ENCODE measurements at places on chromosomes 7 and 10.

DNA sequence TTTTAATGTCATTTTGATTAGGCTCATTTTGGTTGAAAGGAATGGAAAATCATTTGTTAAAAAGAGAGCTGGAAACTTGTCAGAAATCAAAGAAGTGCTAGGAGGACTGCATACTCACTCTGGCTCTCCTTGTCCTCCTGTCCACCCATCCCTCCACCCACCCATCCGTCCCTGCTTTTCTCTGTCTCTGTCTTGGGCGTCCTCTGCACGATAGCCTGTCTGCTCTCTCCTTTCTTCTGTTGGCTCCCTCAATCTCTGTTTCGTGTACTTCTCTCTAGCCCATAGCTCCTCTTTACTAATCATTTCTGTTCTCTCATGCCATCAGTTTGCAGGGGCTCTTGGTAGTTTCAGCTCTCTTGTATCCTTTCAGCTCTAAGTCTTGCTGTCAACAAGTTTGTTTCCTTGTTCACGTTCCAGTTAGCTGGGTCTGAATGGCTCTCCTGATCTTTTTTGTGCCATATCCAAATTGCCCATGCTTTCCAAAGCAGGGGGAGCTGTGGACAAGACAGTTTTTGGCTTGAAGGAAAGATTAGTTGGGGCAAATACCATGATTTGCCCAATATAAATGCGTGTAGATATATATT is 75.6 kb downstream of the KAT6B start:
- DNase-seq: no peak

GRCh38 chr10:100827819-100828737 is 82.7 kb downstream of the PAX2 start:
- peak; percentile 70 for DNase-seq

- DNase-seq: no peak
Observed at GRCh38 chr7:74503943-74504342, 50.2 kb downstream of the GTF2IRD1 start.

DNA sequence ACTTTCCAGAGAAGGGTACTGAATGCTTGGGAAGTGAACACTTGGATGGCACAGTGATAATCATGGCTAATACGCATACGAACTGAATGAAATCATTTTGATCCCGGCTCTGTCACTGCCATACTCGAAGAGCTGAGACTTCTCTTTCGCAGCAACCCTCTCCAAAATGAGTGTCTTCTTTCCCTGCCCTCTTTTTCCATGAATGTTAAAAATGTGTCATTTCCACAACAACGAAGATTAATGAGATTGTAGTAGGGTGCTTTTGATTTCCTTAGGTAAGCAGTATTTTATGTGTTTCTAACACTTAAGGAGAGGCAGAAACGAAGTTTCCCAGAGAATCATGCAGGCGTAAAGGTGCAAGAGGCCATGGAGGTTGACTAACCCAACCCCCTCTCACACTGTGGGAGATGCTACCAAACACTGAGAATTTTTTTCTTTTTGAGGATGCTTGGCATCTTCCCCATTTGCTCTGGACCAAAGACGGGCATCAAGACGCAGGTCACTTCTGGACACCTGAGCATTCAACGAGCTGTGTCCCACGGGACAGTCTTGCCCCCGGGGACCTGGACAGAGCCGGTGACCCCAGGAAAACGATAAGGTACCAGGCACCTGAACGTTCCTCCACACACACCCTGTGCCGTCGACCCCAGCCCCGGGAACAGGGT is 823 bp downstream of the COPG2 start:
- DNase-seq: no peak

GRCh38 chr10:109978481-109978880 is 29.3 kb upstream of the ADD3 start:
- peak; percentile 84 for DNase-seq

DNA sequence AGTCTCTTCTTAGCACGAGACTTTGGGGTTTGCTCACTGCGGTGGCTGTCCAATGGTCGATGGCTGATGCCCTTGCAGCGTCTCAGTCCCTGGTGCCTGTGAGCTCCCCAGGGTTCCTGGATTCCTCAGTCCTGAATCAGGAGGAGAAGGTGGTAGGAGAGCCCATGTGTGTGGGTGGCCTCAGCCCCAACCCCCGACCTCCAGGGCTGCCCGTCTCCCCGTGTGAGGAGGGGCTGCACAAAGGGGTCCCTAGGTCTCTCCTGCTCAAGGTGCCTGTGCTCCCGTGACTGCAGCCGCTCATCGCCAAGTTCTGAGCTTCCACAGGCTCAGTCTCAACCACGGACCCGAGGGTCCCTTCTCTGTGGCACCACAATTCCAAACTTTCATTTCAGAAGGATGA is 142.9 kb downstream of the VIPR2 start:
- DNase-seq: no peak

DNA sequence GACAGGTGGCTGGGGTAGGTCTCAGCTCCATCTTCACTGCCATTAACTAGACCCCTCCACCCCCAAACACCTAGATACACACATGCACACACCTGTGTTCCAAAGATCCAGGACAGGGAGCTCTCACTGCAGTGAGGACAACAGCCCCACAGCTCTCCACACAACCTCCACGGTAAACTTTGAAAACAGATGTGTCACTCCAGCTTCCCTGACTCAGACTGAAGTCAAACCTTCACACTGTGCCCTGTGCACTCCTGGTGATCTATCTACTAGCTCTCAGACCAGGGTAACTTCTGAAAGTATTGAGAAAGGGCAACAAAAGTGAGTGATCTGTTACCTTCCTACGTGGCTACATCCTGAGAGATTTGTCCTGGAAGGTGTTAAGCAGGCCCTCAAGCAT is 519.8 kb downstream of the XPNPEP1 start:
- DNase-seq: no peak

DNA sequence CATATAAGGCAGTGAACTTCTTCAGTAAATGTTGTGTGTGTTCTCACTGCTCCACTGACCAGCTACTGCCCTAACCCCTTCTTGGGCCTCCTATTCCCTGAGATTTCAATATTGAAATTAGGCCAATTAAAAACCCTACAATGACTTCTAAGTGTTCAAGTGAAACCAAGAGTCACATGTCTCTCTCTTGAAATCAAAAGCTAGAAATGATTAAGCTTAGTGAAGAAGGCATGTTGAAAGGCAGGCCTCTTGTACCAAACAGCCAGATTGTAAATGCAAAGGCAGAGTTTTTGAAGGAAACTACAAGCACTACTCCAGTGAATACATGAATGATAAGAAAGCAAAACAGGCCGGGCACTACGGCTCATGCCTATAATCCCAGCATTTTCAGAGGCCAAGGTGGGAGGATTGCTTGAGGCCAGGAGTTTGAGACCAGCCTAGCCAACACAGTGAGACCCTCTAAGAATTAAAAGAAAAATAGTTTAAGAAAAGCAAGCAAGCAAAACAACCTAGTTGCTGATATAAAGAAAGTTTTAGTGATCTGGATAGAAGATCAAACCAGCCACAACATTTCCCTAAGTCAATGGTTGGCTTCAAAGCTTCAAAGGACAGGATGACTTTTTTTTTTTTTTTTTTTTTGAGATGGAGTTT is 22.3 kb downstream of the BRAF start:
- DNase-seq: no peak

DNA sequence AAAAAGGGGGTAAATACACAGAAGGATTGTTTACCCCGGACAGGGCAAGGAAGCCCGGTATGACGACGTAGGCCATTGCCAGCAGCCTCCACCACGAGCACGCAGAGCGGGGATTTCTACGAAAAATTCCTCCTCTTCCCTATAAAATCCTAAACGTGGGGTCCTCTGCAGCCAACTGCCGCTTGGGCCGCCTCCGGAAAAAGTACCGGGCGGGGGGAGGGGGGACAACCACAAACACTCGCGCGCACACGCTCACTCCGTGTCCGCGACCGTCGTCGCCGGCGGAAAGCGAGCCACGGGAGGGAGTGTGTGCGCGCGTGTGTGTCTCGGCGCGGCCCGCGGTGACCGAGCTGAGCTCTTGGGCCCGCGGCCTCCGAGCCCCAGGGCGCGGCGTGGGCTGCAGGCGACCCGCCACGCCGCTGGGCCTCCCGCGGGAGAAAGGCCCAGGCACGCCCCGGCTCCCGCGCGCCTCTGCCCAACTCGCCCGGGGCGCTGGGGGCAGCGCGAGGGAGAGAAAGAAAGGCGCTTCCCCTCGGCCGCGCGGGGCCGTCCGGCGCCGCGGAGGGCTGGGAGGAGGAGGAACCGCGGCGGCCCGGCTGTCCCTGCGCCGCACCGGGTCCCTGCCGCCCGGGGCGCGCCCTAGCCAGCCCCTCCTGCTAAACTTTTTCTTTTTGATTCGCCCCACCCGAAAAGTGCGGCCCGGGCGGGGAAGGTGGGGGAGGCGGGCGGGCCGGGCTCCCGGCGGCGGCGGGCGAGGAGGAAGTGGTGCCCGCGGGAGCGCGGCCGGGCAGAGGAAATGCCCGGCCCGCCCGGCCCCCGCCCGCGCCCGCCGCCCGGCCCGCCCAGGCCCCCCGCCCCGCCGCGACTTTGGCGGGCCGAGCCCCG is 1.5 kb downstream of the CTBP2 start:
- no peak for DNase-seq

DNA sequence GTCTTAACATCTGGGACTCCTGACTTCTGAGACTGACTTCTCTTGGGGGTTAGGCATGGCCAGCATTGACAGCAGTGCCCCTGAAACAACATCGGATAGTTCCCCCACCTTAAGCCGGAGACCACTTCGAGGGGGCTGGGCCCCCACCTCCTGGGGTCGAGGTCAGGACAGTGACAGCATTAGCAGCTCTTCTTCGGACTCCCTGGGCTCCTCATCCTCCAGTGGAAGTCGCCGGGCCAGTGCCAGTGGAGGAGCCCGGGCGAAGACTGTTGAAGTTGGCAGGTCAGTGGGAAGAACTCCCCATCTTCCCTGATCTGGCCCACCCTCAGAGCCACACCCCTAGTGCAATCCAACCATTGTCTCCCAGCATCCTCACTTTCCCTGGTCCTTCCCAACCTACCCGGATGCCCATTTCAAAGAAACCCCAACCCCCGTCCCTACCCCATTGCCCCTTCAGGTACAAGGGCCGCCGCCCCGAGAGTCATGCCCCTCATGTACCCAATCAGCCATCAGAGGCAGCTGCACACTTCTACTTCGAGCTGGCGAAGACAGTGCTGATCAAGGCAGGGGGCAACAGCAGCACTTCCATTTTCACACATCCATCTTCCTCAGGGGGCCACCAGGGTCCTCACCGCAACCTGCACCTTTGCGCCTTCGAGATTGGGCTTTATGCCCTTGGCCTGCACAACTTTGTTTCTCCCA is 12.1 kb downstream of the ZSWIM8 start:
- DNase-seq: no peak

DNA sequence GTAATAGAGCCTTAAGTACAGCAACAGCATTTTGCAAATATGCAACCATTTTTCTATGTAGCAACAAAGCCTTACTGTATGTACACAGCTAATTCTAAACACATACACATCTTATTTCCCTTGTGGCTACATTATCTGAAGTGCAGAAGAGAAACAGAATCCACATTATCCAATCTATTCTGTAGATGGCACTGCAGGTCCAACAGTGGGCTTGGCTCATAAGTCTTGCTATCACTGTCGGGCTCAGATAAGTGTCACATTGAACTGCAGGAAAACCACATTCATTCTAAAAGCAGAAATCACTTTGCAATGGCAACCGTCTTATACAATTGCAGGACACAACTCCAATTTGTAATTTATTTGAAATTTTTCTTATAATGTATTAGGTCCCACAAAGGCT is 109.8 kb upstream of the NOBOX start:
- DNase-seq: no peak

DNA sequence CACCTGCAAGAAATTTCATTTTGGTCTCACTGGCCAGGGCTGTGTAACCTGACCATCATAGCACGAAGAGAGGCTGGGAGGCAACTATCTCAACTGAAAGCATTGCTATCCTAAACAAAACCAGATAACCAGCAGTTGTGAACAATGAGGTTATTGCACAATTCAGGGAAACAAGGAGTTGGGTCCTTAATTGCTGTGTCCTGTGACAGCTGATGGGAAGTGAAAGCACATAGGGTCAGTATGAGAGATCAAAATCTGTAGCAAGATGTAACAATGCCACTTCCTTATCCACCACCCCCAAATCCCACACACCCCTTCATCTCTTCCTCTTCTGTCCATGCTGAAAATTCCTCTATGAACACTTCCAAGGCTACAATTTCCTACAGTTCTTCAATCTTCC is 80.2 kb downstream of the HTR7 start:
- no peak for DNase-seq

DNA sequence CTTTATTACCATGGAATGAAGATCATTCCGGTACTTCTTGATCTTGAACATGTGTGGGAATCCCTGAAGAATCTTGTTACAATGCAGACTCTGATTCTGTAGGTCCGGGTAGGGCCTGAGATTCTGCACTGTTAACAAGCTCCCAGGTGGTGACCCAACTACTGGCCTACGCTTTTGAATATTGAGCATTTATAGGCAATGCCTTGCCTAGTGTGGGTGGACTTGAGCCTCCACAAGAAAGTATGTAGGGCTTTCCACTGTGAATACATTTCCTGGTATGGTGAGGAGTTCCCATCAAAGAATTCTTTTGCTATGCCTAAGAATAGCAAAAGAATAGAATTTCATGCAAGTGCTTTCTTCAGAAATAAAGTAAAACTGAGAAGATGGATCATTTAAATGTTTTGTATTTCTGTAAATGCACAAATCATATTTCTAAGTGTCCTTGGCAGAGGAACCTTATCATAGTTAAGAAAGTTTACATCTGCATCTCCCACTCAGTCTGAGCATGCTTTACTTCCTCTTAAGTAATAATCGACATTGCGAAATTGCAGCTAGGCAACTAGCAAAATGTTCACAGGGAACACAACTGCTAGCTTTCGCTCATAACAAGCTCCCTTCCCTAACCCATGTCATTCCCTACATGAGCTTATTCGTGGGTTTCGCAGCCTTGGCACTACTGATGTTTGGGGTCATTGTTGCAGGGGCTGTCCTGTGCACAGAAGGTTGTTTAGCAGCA is 71.4 kb downstream of the AHR start:
- DNase-seq: no peak

GRCh38 chr10:127400216-127400615 is 148.9 kb upstream of the NPS start:
- no peak for DNase-seq

- no peak for DNase-seq
Observed at GRCh38 chr10:97101166-97101940, 84.4 kb downstream of the SLIT1 start.

DNA sequence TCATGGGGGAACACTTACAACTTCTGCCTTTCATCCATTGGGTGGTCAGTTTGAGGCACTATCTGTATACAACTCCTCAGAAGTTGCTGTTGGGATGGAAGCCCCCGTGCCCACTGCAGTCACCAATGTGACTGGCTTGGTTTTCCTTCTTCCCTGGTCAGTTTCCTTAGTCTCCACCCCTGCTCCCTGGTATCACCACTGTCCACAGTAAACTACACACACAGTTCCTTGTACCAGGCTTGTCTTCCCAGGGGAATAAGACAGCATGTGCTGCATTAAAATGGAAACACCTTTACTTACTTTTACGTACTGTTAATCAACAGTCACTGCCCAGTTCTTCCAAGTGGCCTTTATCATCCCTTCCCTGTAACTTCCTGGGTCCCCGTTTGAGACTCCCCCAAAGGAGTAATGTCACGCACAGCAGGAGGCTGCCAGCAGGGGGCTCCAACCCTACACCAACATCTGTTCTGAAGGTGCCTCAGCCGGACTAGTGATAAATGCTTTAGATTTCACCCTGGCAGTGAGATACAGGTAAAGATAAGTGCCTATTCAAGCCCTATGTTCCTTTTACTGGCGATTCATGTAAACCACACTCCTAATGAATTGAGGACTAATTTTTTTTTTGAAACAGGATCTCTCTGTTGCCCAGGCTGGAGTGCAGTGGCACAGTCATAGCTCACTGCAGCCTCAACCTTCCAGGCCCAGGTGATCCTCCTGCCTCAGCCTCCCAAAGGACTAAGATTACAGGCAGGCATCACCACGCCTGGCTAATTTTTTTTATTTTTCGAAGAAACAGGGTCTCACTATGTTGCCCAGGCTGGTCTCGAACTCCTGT is 45.3 kb upstream of the PIK3AP1 start:
- DNase-seq: peak; percentile 91

Measured in activated effector memory CD4-positive, alpha-beta T cell treated with anti-CD3 and anti-CD28 coated beads, Interleukin-2, amount 50 U/mL, for 16 hours (primary cell).